ENCODE measurements at places on chromosomes 2 and 18.

DNA sequence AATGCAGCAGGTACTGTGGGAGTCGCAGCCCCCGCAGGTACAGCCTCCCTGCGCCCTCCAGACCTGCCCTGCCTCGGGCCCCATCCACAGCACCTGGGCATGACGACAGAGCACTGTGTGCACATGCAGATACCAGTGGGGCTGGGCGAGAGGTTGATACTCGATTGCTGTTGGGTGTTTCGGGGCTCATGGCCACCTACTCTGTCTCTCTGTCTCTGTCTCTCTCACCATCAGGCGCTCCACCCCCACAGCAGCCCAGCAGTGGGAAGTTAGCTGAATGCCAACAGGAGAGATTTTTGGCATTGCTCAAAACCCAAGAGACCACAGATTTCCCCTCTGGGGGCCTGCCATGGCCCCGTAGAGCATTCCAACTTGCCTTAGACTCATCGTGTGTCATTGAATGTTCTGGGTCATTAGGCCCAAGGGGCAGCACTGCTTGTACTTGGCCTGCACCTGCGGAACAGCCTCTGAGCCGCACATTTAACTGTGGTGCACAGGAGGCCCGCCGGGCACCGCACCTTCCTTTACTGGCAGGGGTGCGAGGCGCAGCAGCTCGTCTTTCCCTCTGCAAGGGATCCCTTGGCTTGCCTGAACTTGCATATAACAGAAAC lies 18.8 kb downstream of the KCNIP3 start:
- DNase-seq: no peak

DNA sequence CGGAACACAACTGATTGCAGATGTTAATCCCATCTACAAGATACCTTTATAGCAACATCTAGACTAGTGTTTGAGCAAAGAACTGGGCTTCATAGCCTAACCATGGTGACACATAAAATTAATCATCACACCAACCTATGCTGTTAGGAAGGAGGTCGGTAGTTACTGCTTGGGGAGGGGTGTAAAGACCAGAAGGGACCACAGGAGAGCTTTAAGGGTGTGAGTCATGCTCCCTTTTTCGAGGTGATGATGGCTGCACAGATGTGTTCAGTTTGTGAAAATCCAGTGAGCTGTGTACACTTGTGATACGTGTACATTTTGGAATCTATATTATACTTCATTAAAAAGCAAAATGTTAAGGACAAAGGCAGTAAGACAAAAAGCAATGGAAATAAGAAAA lies 4.6 kb upstream of the SEH1L start:
- no peak for DNase-seq

GRCh38 chr2:107385921-107386320 lies 440.8 kb upstream of the RGPD4 start:
- no peak for DNase-seq

DNA sequence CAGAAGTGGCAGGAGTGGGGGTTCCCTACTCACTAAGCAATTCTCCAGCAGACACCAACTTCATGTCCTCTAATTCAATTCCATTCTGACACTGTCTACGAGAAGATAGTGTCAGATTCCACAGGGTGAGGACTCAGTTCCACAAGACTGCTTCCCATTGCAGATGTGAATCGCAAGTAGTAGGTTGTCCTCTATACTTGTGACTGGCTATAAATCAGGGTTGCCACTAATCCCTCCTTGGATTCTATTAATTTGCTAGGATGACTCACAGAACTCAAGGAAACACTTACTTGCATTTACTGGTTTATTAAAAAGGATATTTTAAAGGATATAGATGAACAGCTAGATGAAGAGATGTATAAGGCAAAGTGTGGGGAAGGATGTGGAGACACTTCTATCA lies 184.1 kb upstream of the ACVR2A start:
- no peak for DNase-seq

- DNase-seq: no peak
Observed at GRCh38 chr2:45974056-45974455, 322.6 kb downstream of the PRKCE start.

- no peak for DNase-seq
Observed at GRCh38 chr2:88737385-88737784, 45.9 kb downstream of the RPIA start.

DNA sequence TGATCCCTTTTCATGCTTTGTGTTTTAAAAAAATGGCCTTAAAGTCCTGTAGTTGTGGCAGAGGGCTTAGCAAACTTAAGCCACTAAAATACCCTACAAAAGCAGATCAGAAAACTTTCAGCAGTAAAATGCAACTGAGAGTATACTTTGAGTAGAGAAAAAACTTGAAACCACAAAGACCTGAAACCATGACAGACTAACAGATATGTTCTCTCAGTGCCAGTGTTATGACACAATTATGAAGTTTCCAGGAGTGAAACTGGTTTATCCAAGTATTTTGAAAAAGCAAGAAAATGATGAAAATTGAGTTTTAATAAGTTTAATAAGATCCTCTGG lies 74.5 kb downstream of the SPRED2 start:
- DNase-seq: no peak

GRCh38 chr2:29228947-29229346 lies 113.7 kb downstream of the CLIP4 start:
- no peak for DNase-seq

DNA sequence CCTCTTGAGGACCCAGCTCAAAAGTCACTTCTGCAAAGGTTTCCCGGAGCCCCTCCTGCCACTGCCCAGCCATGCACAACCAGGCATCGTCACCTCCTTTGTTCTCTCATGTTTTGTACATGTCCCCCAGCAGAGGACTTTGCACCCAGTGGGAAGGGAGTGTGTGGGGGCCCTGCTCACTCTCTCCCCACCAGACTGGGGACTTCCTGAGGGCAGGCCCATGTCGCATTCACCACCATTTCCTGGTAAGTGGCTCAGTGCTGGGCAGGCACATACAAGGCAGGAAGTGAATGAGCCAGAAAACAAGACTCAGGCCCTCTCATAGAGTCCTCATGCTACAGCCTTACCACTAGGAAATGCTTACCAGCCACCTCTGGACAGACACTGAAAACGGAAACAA lies 18.9 kb downstream of the MRPL35 start:
- no peak for DNase-seq

GRCh38 chr18:52408800-52409302 lies 68.9 kb downstream of the DCC start:
- DNase-seq: no peak

- DNase-seq: no peak
Observed at GRCh38 chr2:231332388-231332787, 63.1 kb upstream of the B3GNT7 start.

- no peak for DNase-seq
Observed at GRCh38 chr2:19178175-19178574, 180.2 kb downstream of the OSR1 start.

GRCh38 chr2:66541646-66542045 lies 106.7 kb downstream of the MEIS1 start:
- no peak for DNase-seq

- DNase-seq: no peak
Observed at GRCh38 chr18:53971331-53971730, 253.1 kb downstream of the MBD2 start.

- peak; percentile 28 for DNase-seq
Observed at GRCh38 chr18:75783566-75784281, 356.2 kb upstream of the SMIM21 start.

DNA sequence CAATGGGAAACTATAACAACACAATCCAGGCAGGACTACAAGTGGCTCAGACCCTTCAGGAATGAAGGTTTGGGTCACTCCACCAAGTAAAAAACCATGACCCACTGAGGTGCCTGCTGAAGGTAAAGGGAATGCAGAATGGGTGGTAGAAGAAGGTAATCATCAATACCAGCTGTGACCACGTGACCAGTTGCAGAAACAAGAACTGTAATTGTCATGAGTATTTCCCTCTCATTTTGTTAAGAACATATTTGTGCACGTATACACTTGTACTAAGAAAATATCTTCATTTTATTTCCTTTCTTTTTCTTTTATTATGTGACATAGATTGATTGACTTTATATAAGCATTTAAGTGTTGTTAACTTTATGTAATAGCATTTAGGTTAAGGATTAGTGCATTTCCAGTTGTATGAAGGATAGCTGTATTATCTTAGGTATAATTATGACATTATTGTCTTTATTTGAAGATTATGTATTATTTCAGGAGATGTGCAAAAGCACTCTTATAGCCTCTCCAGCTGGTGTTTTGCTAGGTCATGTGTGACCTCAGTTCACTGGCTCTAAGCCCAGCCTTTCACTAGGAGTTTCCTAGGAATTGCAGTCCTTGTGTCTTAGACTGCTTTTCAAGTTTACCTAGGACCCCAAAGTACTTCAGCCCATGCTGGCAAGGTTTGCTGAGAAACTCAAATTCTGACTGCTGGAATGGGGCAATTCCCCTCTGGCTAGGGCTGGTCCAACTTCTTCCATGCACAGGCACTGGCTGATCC lies 125.7 kb upstream of the DPP10 start:
- DNase-seq: no peak

- no peak for DNase-seq
Observed at GRCh38 chr2:9169349-9170107, 37.1 kb upstream of the ASAP2 start.

DNA sequence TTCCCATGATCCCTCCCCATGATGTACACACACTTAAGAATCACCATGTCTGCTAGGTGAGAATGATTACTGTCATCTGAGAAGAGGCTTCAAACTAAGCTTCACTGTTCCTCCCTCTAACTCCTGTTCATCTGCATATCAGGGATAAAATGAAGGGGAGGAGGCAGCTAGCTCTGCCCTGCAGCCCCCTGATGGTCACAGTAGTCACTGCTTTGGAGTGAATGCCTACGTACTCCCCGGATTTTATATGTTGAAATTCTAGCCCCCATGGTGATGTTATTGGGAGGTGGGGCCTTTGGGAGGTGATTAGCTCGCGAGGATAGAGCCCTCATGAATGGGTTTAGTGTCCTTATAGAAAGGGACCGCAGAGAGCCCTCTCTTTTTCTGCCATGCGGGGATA lies 156.4 kb downstream of the NCKAP5 start:
- DNase-seq: no peak

DNA sequence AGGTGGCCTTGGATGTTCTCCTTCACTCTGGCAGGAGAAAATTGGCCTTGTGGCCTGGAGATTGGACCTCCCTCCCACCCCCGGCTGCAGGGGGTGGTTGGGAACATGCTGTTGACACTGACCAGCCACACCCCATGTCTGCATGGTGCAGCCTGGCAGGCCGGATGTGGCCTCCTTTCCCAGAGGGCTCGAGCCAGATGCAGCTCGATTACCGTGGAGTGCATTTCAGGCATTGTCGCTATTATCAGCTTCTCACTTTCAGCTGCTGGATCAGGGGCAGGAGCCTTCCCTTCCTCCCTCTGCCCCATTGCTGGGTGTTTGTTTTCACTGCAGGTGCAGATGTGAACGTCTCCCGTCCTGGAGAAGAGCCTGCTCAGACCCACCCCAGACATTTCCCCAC lies 211.0 kb upstream of the SIX2 start:
- DNase-seq: peak; percentile 44

GRCh38 chr18:10297086-10297485 lies 157.3 kb upstream of the APCDD1 start:
- DNase-seq: no peak

GRCh38 chr2:130825231-130825965 lies 11.3 kb upstream of the ARHGEF4 start:
- DNase-seq: peak; percentile 71

DNA sequence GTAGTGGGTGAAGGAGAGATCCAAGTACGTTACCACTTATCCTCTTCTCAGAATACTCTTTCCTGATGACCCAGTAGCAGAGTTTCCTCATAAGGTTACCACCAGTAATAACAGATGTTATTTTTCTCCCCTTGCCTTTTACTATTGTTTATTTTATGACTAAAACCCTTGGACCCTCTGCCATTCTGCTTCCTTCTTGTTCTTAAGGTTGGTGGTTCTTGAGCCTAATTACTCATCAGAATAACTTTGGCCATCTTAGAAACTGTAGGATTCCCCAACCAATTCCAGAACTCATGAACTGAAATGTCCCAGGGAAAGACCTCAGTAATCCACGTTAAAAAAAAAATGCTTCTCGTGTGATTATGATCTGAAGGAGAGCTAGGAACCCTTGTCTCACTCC lies 64.9 kb downstream of the CHST9 start:
- DNase-seq: no peak

DNA sequence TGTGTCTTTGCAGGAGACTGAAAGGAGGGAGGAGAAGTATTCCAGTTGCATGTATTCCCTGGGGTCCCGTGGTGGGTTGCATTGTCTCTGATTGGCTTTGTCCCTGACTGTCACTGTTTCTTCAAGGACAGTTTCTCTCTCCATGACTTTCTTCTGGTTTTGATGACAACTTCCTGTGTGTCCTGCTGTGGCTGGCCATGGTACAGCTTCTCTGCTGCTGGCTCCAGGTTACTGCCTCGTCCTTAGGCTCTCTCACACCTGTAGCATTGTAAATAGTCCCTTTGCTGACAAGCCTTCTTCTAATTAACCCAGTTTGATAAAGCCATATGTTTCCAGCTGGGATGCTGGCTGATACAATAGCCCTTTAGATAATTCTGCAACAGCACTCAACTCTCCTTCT lies 129.0 kb downstream of the LPIN1 start:
- no peak for DNase-seq

- DNase-seq: peak; percentile 54
Observed at GRCh38 chr2:164992818-164993217, 37.5 kb upstream of the SLC38A11 start.

GRCh38 chr2:26463244-26464192 lies 14.4 kb downstream of the OTOF start:
- DNase-seq: no peak

GRCh38 chr2:181456660-181457120 lies 496 bp upstream of the ITGA4 start:
- no peak for DNase-seq

- DNase-seq: no peak
Observed at GRCh38 chr2:191441496-191442214, 196.5 kb downstream of the MYO1B start.

DNA sequence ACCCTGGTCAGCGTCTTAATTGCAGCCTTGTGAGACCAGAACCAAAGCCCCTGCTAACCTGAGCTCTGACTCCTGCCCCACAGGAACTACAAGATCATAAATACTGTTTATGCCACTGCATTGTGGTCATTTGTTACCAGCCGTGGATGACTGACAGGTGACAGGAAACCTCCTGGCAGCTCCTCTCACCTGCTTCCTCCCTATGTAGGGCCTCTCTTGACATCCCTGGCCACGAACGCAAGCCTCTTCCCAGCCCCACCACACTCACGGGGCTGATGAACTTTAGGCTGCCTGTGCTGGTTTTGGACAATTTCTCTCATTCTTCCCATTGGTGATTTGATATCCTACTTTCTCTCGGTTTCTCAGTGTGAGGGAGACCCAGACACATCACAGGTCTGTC lies 357.2 kb upstream of the MYT1L start:
- DNase-seq: no peak

- DNase-seq: no peak
Observed at GRCh38 chr2:134737671-134738070, 18.9 kb upstream of the TMEM163 start.

GRCh38 chr2:101879466-101879865 lies 112.3 kb upstream of the IL1R2 start:
- no peak for DNase-seq

Data from NCI-H1092 (cell line).